ENCODE measurements at places on chromosomes 6 and 20.
A peak's percentile ranks its signal among the peaks of the same experiment; 100 is the strongest.

GRCh38 chr20:41903586-41903985 is 285.4 kb upstream of the CHD6 start:
- H3K36me3 ChIP-seq = no peaks in the 10 kb centered on the region
- no peak overlapping the region for H3K4me3 ChIP-seq
- H3K4me1 ChIP-seq = no peaks in the 10 kb centered on the region
- no peak overlapping the region for H3K27ac ChIP-seq
- DNase-seq = no peak
- H3K27me3 ChIP-seq = no peaks in the 10 kb centered on the region

GRCh38 chr20:60641879-60642447 is 610.1 kb upstream of the CDH4 start:
- H3K27me3 ChIP-seq = no peaks in the 10 kb centered on the region
- no peak overlapping the region for H3K4me3 ChIP-seq
- no peaks in the 10 kb centered on the region for H3K36me3 ChIP-seq

- no peak for DNase-seq
- no peaks in the 10 kb centered on the region for H3K4me1 ChIP-seq
- H3K4me3 ChIP-seq = no peak overlapping the region
- no peak overlapping the region for H3K27ac ChIP-seq
- no peaks in the 10 kb centered on the region for H3K27me3 ChIP-seq
These were observed 26.9 kb downstream of the DDX27 start for GRCh38 chr20:49245921-49246740.

DNA sequence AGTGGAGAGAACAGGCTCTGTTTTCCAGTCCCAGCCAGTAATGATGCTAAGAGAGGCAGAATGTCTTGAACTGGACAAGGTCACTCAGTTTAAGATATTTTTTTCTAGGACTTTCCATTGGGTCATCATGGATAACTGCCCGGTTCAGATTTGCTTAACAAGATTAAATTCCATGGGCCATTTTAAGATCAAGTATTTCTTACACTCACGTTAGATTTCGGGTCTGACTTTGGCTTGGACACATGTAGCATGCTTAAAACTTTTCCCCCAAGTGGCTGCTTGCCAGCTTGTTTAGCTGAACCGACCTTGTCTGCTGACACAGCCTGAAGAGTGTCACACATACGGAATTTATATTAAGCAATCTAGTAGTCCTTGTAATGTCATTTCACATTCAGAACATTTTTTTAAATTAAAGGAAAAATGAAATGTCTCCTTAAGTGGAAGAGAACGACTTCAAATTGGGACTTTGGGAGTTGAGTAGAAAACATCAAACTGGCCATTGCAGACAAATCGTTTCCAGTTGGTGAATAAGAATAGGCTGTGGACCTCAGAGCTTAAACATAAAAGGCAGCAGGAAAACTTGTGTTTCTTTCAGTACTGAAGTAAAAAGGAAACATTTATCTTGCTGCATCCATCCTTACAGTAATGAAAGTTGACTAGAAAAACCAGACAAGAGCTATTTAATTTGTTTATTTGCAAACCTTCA is 29.0 kb downstream of the ARMC2 start:
- DNase-seq = no peak
- no peaks in the 10 kb centered on the region for H3K27me3 ChIP-seq
- no peak overlapping the region for H3K27ac ChIP-seq
- peaks cover 37% of the 10 kb centered on the region for H3K4me1 ChIP-seq

- H3K36me3 ChIP-seq = no peaks in the 10 kb centered on the region
- H3K27me3 ChIP-seq = no peaks in the 10 kb centered on the region
- no peak for DNase-seq
These were observed 7.7 kb upstream of the PBOV1 start for GRCh38 chr6:138225953-138226352.

DNA sequence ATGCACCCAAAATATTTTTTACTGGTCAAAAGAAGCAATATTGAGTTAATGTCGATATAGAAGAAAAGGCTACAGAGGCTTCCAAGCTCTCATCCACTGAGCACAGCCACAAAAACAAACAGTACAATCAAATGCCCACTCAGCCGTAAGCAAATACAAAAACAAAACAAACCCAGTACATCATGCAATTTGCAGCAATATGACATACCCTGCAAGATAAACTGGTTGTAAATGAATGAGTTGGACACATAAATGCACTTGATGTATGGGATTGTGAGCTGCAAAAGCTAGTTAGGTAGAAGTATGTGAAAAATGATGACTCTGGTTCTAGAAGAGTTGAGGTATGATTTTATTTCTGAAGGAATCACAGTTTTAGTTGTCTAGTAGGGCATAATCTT is 83.9 kb downstream of the SESN1 start:
- H3K27ac ChIP-seq = peak overlapping the region; percentile 84
- peak overlapping the region; percentile 93 for H3K4me3 ChIP-seq
- H3K27me3 ChIP-seq = no peaks in the 10 kb centered on the region
- peaks cover 26% of the 10 kb centered on the region for H3K4me1 ChIP-seq
- no peaks in the 10 kb centered on the region for H3K36me3 ChIP-seq

- DNase-seq = no peak
- H3K27ac ChIP-seq = no peak overlapping the region
- no peaks in the 10 kb centered on the region for H3K36me3 ChIP-seq
- H3K27me3 ChIP-seq = peaks cover 18% of the 10 kb centered on the region
These were observed 4.8 kb downstream of the TRIM10 start for GRCh38 chr6:30156262-30156599.

GRCh38 chr6:103153016-103153415 is 1706.7 kb downstream of the HACE1 start:
- H3K4me3 ChIP-seq = no peak overlapping the region
- no peaks in the 10 kb centered on the region for H3K4me1 ChIP-seq
- DNase-seq = no peak
- H3K36me3 ChIP-seq = no peaks in the 10 kb centered on the region
- H3K27ac ChIP-seq = no peak overlapping the region

DNA sequence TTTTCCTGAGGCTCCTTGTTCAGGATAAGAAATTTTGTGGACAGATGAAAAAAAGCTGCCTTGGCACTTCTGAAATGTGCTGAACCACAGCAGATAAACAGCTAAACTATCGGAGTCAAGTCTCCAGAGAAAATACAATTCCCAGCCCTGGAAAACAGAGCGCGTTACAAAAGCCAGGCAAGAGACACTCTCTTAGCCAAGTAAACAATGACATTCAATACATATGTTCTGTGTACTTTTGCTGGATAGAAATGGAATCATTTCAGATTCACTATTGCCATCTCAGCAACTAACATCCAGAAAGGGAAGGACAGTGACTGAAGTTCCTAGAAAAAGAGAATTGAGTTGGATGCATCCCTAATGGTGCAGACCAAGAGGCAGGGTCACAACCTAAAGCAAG is 196.8 kb upstream of the NRSN1 start:
- H3K4me1 ChIP-seq = no peaks in the 10 kb centered on the region
- no peaks in the 10 kb centered on the region for H3K27me3 ChIP-seq
- no peak for DNase-seq
- H3K4me3 ChIP-seq = no peak overlapping the region

Data from CD4-positive, alpha-beta T cell (primary cell).